T-helper 2 cell treated with Interferon-gamma antibody and Interleukin-4, amounts not matched to agents 5 μg/mL and 100 μg/mL, for 36 hours (primary cell): ENCODE measurements at places on chromosomes 5 and 9.

GRCh38 chr9:88826771-88827181, 164.5 kb upstream of the S1PR3 start:
- DNase-seq, result no peak

DNA sequence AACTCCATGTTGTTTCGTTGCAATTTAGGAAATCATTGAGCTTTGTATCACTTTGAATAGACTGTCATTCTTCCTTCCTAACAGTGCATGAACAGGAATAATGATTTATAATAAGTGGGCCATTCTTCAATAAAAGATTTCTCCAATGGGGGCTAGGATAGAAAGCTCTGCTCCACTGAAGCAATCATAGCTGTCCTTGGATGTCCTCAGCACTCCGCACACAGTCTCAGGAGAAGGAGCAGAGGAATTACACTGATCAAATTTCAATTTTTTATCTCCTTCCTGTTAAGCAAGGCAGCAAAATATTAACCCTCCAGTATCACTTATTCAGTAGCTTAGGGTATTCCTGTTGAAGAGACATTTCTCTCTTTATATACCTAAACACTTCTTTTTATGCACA, 532.7 kb upstream of the ST8SIA4 start:
- DNase-seq, result no peak

DNA sequence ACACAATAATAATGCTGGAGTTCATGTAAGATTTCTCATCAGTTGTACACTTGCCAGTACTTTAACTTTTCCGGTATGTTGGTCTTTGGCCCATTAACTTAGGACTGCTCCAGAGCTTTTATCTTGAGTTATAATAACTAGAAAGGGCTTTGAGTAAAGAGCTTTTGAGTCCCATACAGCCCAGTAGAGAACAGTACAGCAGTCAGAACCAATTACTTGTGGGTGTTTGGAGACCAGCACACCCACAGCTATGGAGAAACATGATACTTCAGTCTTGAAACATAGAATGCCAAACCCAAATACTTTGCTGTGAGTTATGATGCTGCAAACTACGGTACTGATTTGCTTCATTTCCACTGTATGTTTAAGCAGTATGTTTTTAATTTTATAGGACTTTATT, 374.3 kb downstream of the CCDC171 start:
- DNase-seq, result no peak

GRCh38 chr9:2621722-2622460, at the start of gene VLDLR:
VLDLR (plus strand) TSS chr9:2621787; CDS start chr9:2622190, 403 bp downstream.
- DNase-seq, result peak; percentile 40

DNA sequence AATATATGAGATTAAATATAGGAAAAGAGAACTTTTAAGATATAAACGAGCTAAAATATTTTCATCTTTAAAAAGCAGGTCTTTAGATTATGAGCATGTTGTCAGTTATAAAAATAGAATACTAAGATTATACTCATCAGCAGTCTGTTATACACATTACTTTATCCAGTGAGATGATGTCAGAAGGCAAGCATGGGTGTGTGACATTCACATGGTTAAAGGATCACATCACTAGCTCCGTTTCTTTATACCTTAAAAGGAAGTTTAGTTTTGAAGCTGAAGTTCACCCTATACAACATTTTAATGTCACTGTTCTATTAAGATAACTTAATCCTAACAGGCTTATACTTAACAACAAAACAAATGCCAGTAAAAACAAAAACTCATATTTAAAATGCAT, 59.6 kb downstream of the RICTOR start:
- no peak for DNase-seq

- DNase-seq, result no peak
These were observed 214.4 kb downstream of the SEMA6A start for GRCh38 chr5:116360008-116360853.

- no peak for DNase-seq
These were observed 136.6 kb upstream of the EPB41L4A start for GRCh38 chr5:112555691-112556090.

DNA sequence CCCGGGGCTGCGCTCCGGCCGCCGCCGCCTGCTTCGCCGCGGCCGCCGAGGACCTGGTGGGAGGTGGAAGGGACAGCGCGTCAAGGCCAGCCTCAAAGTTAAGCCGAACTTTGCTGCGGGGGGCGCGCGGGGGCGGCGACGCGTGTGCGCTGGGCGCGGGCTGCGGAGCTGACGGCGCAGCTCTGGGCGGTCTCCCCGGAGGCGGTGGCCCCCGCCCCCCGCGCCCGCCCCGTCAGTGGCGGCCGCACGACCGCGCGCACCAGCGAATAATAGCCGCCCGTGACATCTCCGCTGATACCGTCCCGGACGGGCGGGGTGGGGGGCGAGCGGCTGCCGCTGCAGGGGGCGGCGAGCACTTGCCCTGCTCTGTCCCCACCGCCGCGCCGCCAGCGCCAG, 579 bp upstream of the FAM78A start:
- peak; percentile 35 for DNase-seq

- no peak for DNase-seq
These were observed 30.2 kb downstream of the SLC46A2 start for GRCh38 chr9:112860451-112860850.

DNA sequence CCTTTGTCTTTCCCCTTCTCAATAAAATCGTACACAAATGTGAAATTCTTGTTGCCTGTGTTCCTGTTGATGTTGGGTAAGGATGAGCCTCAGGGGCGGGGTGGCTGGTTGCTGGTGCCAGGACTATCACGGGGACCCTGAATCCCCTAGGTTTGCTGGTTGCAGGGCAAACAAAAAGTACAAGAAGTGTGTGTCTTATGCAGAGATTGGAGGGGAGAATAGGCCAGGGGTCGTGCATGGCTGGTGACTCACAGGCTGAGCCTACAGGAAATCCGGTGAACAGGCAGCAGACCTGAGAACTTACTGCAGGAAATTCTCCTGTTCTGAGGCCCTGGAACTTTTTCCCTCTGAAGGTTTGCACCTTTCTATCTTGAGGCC, 5.5 kb downstream of the ANXA2R start:
- no peak for DNase-seq

DNA sequence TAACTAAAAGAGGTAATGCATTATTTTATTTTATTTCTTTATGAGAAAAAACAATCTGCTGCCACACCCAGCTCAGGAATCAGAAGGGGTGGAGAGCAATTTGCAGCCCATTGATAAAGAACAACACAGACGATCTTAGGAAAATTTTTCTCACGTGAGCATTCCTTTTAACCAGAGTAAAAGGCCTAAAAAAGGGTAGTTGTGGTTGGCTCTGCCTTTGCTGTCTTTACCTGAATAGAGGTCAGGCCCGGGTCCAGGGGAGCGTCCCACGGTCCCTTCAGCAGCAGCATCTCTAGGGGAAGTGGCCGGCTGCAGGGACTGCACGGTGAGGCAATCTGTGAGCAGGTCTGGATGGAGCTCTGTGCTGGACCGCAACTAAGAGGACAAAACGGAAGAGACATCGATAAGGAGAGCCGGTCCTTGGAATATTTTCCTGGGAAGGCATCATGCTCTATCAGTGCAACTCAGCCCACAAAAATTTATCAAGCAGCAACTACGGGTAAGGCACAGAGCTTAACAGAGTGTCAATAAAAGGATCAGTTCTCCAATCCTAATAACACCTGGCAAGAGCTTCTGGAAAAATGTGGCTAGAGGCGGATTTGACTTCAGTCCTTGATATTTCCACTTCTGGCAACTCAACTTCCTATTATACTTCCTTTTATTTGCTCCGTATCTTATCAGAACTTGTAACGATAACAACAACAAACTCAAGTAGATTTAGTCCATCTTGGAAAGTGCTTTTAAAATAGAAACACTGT, 372.8 kb upstream of the RFX3 start:
- DNase-seq, result no peak

GRCh38 chr5:158591301-158591863, 508.3 kb downstream of the EBF1 start:
- no peak for DNase-seq

DNA sequence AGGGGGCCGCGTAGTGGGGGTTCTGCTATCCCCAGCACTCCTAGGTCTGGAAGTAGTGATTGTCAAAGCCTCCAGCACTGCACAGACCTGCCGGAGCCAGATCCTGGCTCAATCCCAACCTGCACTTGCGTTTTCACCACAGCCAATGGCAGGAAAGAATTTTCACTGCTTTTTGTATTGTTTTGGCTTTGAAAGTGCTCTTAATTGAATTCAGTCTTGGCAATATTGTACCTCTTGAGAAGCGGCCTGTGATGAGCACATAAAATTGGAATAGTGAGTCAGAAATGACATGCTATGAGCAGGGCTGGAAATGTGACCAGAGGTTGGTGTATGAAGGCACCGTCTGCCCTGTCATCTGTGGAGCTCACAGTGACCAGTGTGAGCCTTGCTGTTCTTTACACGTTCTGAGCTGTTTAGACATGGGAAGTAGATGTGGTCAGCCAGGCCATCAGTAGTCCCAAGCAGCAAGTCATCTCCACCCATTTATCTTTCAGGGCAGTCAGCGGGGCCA, 41.5 kb downstream of the SECISBP2 start:
- DNase-seq, result no peak

- no peak for DNase-seq
These were observed 26.7 kb upstream of the ZNF300 start for GRCh38 chr5:150931368-150931965.

DNA sequence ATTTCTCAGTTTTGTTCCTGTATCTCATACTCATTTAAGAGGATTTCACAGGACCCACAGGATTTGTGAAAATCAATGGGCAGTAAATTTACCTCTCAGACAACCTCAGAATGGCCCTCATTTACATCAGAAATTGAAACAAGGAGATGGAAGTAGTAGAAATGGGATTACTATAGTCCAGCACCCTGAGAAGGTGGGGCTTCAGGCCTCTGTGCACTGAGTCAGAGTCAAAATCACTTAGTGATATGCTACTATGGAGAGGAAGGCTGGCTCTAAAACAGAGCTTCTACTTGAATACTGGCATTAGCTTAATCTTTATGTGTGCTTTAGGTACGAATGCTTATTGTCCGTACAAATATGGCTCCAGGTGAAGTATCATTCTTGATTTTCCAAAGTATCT, 159.3 kb downstream of the CEP120 start:
- DNase-seq, result no peak

DNA sequence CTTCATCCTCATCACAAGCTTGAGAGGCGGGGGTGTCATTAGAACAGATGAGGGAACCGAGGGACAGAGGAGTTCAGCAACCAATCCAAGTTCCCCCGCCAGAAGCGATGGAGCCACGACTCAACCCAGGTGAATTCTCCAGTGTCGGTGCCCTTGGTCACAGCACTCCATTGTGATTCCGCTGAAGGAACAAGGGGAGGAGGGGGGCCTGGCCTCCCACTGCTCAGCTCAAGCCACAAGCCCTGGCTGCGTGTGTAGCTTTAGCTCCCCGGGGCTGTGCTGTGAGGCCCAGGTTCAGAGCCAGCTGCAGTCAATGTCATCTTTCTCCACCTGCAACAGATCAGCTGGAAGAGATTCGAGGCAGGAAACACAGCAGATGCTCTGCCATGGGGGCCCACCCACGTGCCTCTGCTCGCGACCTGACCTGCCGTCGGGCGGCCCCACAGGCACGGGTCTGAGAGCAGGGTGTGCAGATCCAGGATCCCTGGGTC, 72.6 kb downstream of the GTF3C4 start:
- DNase-seq, result no peak

- DNase-seq, result no peak
These were observed 59.8 kb downstream of the TNFSF15 start for GRCh38 chr9:114745879-114746550.

DNA sequence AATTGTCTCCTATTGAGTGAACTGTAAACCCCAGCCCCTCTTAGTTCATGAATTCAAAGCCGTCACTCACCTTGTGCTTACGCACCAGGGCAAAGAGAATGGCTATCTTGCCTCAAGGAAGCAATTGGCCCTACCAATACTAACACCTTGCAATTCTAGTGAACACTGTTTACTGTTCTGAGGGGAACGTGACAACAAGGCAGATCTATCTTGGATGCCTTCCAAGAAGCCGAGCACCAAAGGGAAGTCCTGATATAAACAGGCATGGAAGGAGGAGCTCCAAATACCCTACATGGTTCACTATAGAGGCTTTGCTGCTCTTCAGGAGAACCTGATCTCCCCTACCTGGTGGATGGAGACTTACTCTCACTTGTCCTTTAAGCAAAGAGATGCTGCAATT, 1.7 kb upstream of the PLPPR1 start:
- no peak for DNase-seq

- no peak for DNase-seq
These were observed 403.5 kb downstream of the ZSWIM6 start for GRCh38 chr5:61735531-61735930.
